ENCODE measurements at places on chromosomes 5 and 9. TPM values are rescaled to one million over a fixed set of nuclear protein-coding genes. Genes with fewer than 3 reads are reported as not detected.

Gene CLPTM1L
- polyA plus RNA-seq = 78.9 TPM

Gene PKD2L2
- polyA plus RNA-seq = not detected

Gene C5orf52
- not detected for polyA plus RNA-seq

Gene CERCAM
- 1.1 TPM for polyA plus RNA-seq

Gene LHX3
- polyA plus RNA-seq = not detected

Gene SLC34A1
- not detected for polyA plus RNA-seq

Gene PLEKHG4B
- 0.32 TPM for polyA plus RNA-seq

Gene PCDHGA5
- 0.25 TPM for polyA plus RNA-seq

Gene MAT2B
- polyA plus RNA-seq = 31.8 TPM
